ENCODE measurements at places on chromosomes 2 and 18.

- DNase-seq = no peak
These were observed 56.6 kb upstream of the AGPS start for GRCh38 chr2:177335917-177336450.

- no peak for DNase-seq
These were observed 188.7 kb downstream of the FTCDNL1 start for GRCh38 chr2:199662255-199662654.

GRCh38 chr2:11669454-11670291 is at the start of gene NTSR2:
Gene NTSR2, minus strand, starts transcription at chr2:11670195. Its CDS starts 66 bp downstream, at chr2:11670129.
- no peak for DNase-seq

DNA sequence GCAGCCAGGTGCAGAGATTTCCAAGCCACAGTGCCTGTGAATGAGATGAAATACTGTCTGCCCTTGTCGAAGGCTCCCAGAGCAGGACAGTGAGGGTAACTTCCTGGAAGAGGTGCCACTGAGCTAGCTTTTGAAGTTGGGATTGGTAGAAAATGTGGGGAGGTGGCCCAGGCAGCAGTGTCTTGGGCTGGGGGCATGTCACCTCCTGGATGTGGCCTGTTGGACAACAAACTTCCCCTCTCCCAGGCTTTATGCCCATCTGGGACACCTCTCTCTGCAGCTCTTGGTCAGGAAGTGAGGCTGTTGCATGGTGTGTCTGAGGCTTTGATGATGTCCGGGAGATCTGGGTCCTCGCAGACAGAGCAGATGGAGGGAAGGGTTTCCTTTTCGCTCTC is 151.4 kb downstream of the DYSF start:
- DNase-seq = no peak

GRCh38 chr18:62183578-62184195 is 3.2 kb downstream of the PIGN start:
- no peak for DNase-seq

DNA sequence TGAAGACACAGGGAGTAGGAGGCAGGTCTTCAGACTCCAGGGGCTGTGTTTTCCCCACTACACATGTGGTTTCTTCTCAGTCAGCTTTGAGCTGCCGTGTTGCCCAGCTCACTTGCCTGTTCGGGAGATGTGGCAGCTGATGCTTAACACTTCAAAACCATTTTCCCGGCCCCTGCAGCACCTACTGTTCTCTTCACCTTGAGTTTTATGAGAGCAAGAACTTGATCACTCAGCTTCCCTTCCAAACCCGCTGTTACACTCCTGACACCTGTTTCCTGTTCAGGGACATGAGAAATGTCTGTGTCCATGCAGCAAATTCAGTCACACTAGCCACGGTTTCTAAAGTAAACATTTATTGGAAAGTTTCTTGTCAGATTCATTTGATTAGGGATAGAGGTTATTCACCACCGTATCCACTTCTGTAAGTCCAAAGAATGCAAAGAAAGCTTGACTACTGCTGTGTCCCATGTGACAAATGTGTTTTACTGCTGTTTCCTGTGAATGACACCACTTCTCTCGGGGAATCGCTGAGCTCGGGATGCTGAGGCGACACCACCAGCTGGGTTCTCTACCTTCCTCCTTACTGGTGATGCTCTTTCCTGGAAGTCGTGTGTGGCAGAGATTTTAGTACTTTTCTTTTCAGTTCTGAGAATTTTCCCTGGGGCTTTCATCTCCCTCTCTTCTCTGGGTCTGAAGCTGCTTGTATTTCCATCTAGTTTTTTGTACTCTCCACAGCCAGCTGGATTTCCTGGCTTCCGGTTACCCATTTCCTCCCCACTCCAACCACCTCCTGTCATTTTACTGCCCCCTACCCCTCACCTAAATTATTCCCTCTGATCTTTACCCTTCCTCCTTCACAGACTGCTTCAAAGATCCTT is 91.7 kb downstream of the KLF7 start:
- DNase-seq = no peak

- DNase-seq = no peak
These were observed 342.7 kb downstream of the GPD2 start for GRCh38 chr2:156778916-156779315.

DNA sequence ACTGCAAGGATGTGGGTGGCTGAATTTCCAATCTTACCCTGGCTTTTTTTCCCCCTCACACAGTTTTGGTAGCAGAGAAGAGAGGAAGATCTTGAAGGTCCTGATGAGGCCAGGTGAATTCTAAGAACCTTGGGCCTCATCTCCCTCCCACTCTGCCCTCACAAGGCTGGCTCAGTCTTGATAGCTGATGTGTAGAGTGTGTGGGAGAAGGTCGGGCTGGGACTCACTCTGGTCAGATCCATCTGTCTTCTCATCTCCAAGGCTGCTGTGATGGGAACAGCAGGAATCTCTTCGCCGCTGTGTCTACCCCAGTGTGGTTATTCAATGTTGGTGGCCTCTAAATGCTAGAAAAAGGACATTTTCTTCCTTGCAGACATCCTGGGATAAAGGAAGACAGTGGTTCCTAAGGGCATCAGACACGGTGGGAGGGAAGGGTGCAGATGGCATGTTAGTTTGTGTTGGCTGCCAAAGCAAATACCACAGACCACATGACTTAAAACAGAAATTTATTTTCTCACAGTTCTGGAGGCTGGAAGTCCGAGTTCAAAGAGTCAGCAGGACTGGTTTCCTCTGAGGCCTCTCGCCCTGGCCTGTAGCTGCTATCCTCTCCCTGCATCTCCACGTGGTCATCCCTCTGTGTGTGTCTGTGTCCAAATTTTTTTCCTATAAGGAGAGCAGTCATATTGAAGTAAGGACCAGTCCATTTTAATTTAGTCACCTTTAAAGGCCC is 37.6 kb upstream of the MGAT4A start:
- peak; percentile 28 for DNase-seq

GRCh38 chr2:197090742-197091367 is 164.3 kb upstream of the PGAP1 start:
- no peak for DNase-seq

- no peak for DNase-seq
These were observed 64.9 kb upstream of the PSMD14 start for GRCh38 chr2:161243312-161243711.

DNA sequence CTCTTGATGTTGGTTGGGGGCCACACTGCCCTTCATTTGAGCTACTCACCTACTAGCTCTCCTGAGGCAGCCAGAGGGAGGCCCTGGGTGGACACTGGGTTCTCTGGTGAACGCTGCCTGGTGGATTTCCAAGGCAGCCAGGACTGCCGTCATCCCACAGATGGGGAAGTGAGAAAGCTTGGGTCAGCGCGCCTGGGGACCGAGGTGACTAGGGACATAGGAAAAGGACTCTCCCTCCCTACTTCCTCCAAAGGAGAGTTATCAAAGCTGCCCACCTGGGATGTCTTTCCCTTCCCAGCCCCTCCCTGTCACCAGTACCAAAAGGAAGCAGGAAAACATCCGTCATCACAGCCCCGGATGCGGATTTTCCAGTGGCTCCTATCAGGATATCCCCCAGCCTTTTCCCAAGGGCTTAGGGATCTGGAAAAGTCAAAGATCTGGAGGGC is 3.8 kb upstream of the SEMA4C start:
- DNase-seq = no peak

- DNase-seq = no peak
These were observed 81.4 kb downstream of the CMPK2 start for GRCh38 chr2:6784291-6784690.

- DNase-seq = no peak
These were observed 438 bp downstream of the PSMA8 start for GRCh38 chr18:26134107-26134506.

GRCh38 chr2:128642821-128643220 is 324.2 kb upstream of the HS6ST1 start:
- DNase-seq = no peak

- no peak for DNase-seq
These were observed 59.7 kb upstream of the PDK1 start for GRCh38 chr2:172496160-172496608.

DNA sequence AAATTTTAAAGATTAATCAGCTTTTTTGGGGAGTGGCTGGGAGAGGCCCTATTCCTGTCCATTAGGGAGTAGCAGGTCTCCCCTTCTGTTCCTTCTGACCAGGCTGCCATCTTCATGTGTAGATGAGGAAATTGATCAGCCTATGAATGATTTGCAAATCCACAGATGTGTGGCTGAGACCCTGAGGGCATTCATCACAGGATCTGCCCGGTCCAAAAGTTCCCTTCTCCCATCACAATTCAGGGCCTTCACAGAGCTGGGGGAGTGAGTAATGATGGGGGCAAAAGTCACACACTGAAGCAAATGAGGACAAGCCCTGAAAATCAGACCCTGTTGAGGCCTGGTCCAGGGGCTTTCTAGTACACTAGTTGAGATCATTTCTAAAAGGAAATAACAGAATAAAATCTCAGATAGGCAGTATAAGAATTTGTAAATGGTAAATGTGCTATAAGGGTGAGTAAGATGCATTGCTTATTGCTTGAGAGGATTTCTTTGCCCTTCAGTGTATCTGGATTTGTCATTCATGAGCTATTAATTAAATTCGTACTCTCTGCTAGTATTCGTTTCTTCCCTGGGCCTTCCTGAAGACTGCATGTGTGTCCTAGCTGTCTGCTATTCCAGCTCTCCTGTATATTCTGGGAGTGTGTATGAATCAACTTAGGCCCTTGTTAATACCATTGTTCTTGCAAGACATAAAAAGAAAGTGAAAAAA is 53.2 kb downstream of the SETBP1 start:
- DNase-seq = no peak

DNA sequence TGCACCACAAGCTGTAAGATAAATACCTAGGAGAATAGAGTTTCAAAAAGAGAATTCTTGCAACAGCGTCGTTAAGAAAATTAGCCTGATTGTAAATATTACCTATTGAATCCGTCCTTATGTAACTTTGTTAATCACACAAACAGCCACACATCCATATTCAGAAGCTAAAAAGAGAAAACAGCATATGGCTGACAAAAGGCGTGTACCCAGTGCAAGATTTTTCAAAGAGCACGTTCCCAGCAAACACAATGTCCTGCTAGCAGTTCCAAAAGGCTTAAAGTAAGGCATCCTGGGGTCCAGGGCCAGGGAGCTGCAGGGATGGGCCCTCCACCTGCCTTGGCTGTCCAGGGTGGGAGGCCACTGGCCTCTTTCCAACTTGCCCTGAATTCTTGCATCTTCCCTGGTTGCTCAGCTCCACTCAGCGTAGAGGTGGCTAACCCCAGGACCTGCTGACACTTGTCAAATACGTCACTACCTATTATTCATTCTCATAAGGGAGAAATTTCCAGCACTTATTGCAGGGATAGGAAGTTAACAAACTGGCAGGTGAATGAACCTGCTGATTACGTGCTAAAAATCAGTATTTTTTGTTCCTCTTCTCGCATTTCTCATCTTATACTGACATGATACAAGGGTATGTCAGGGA is 102.1 kb upstream of the NEDD4L start:
- DNase-seq = no peak

DNA sequence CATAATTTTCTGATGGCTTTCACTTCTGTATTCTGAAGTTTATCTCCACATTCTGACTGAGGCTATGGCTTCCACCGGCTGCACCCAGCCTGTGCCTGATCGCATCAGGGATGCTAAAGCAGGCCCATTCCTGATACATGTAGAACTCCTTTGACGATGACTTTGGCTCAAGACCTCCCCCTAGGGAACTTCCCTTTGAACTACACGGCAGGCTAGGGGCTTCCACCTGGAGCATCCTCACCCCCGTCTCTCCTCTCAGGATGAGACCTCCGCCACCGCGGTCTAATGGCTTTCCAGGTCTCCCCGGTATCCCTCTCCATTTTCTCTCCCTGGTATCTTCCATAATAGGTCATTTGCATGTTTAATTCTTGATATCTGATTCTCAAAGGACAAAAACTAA is 214.9 kb upstream of the CHST9 start:
- no peak for DNase-seq

DNA sequence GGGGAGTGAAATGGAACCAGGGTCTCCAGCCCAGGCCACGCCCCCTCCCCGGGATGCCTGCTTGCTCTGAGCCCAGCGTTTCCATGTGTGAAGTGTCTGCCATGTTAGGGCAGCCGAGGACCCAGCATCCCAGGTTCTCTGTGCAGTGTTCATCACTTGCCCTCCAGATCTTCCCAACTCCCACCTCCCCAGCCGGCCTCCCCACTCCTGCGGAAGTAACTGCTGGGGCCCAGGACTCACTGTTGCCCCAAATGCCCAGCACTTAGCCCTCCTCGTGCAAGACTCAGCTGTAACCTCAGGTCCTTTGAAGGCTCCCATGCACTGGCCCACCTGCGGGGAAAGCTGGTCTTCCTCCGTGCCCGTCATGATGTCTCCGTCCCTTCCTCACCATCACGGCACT is 9.7 kb upstream of the PXDN start:
- no peak for DNase-seq

- no peak for DNase-seq
These were observed 15.6 kb upstream of the LAMA1 start for GRCh38 chr18:7133181-7133580.

- DNase-seq = no peak
These were observed 96.4 kb downstream of the RNF144A start for GRCh38 chr2:7013471-7014160.

- no peak for DNase-seq
These were observed 22.5 kb downstream of the ALS2 start for GRCh38 chr2:201758234-201758633.

DNA sequence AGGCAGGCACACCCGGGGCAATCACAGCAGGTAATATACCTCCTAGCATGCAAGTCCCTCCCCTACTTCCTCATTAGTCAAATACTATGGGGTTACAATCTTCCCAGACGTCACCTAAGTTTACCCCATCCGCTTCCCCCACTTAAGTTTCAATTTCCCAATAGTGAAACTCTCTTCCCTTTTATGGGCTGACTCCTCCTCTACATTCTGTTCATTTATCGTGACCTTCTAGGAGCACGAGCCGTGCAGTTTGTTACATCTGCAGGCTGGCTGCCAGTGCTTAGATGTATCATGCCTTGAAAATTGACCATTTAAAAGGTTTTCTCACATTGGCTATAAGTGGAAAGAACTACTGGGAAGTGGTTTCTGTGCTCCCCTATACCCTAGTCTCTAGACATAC is 1357.8 kb upstream of the CRIM1 start:
- DNase-seq = no peak

GRCh38 chr2:105309147-105309545 is 20.4 kb downstream of the TGFBRAP1 start:
- no peak for DNase-seq

GRCh38 chr2:215737477-215737876 is 275.9 kb downstream of the MREG start:
- DNase-seq = no peak

GRCh38 chr2:228802181-228803071 is 468.7 kb downstream of the PID1 start:
- DNase-seq = no peak

GRCh38 chr2:190512539-190513095 is 21.9 kb downstream of the NEMP2 start:
- no peak for DNase-seq

GRCh38 chr2:235937087-235937486 is 231.1 kb downstream of the GBX2 start:
- DNase-seq = no peak

DNA sequence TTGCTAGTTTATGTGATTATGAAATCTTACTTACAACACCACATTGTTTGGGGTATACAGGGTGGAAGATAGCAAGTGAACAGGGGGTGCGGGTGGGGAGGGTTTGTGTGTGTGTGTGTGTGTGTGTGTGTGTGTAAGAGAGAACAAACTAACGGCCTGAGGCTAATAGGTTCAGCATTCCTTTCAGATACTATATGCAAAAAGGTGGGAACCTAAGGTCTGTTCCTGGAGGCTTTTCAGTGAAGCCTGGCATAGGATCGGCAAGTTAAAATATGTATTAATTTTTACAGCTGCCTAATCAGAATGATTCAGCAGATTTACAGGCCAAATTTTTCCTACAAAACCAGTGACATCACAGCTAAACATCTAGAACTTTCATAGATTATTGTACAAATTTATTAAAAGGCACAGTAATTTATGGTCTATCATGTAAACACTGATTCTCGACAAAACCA is 7.6 kb upstream of the SPDYA start:
- DNase-seq = no peak
